ENCODE measurements at places on chromosomes 2 and 18.

- DNase-seq: no peak
Measured at GRCh38 chr2:15302154-15302553, 259.0 kb downstream of the NBAS start.

DNA sequence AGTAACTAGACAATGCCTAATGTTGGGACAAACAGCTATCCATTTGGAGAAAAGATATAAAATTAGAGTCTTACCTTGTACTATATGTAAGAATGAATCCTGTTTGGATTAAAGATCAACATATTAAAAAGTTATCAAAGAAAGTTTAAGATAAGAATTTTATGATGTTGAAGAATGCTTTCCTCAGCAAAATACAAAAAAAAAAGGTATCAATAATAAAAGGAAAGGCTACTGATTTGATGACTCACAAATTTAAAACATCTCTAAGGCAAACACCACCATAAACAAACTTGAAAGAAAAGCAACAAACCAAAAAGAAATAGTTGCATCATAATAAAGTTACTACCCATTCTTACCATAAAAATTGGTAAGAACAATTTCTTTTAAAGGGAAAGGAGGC is 92.7 kb downstream of the C1D start:
- no peak for DNase-seq

- no peak for DNase-seq
Measured at GRCh38 chr18:10320791-10321190, 133.6 kb upstream of the APCDD1 start.

DNA sequence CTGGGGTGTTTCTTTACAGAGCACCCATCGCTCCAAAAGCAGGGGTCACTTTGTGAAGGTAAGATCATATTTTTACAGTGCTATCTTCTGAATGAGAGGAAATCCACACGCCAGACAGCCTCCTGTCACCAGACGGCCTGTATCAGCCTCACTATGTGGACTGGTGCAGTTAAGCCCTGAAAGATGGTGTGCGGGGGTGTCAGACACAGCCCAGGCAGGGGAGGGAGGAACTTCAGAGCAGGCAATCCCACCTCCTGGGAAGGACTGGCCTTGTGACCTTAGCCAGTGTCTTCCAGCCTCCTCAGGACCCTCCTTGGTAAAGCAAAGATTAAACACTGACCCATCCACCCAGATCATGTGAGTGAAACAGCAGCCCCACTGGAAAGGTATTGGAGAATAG is 249.4 kb upstream of the CTAGE1 start:
- DNase-seq: no peak

DNA sequence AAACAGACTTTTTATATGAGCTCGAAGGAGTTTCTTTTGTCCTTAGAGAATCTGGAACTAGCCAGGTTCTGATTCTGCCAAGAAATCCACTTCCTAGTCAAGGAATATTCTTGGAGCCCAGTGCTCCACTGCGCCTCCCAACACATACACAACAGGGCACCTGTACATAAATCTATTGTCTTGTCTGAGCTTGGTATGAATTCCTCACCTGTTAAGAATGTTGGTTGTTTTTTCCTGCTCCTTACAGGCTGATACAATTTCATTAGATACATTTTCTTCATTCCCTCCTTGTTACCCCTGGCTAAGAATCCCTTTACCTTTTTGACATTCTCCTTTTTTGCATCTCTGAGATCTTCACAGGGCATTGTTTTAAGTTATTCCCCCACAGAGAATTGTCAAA is 56.0 kb upstream of the FZD7 start:
- no peak for DNase-seq

DNA sequence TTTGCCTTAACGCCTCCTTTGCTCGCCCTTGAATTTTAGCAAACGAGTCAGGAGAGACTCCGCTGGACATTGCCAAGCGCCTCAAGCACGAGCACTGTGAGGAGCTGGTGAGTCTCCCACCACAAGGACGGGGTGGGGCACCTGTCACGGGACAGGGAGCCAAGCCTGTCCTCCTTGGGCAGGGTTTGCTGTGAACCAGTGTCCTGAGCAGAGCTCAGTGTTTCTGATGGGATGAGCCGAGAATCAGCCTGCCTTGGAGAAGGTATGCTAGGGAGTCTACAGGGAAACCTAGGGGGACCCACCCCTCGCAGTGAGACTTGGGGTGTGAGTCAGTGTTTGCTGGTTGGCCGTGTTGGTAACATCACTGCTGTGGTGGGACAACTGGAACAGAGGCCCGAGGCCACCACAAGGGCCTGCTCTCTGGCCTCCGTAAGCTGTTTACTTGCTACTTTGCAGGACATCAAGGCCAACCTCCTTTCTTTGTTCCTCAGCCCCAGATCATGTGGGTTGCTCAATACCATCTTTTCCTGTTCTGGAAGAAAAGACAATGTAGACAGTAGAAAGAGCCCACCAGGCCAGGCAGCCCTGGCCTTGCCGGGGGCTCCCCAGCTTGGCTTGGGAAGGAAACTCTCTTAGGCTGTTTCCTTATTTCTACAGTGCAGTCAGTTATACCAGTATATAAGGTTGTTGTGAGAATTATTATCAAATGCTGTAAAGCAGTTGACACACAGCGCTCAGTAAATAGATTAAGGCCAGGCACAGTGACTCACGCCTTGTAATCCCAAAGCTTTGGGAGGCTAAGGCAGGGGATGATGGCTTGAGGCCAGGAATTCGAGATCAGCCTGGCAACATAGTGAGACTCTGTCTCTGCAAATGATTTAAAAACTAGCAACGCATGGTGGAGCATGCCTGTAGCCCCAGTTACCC is 42.4 kb downstream of the ITGB1BP1 start:
- DNase-seq: no peak

- no peak for DNase-seq
Measured at GRCh38 chr2:237729681-237730475, 68.7 kb upstream of the RBM44 start.

- no peak for DNase-seq
Measured at GRCh38 chr2:16394072-16394985, 271.3 kb downstream of the CYRIA start.

DNA sequence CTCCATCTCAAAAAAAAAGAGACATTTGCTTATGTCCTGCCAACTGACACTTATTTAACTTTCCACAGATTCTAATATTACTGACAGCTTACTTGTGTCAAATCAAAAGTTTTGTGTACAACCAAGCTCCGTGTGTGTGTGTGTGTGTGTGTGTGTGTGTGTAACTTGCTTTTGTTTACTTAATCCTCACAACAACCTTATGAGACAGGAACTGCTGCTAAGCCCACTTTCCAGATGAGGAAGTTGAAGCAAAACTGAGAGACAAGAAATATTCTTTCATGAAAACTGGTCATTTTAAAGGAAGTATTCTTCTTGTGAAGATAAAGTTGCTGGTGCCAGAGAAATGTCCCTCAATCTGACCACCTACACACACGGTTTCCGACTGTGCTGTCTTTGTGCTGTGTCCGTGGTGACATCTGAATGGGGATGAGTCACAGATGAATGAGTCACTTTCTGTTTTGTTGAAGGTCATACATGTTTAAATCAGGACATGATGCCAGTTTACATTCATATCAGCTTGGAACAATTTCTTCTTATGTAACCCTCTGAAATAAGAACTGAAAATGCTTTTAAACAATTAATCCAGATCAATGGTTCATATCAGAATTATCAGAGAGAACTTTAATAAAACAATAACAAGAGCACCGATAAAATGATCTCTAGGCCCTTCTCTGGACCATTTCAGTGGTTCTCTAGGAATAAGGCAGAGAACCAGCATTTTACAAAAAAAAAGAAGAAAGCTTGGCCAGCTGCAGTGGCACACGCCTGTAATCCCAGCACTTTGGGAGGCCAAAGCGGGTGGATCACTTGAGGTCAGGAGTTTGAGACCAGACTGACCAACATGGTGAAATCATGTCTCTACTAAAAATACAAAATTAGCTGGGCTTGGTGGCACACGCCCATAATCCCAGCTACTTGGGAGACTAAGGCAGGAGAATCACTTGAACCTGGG is 95.5 kb downstream of the THNSL2 start:
- no peak for DNase-seq

DNA sequence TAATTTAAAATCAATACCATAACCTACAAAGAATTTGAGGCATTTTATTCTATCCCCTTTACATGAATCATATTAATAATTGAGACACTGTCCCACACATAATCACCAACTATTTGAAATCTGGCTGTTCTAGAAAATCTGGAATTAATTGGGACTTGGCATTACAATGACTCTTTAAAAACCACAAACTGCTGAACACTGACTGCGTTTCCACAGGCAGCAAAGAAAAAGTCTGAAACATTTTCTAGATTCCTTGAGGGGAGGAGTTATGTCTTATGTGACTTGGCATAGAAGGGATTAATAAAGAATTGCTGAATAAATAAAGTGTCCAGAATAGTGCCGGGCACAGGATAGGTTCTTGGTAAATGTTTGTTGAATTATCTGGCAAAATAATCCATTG is 61.4 kb downstream of the GPR39 start:
- DNase-seq: no peak

DNA sequence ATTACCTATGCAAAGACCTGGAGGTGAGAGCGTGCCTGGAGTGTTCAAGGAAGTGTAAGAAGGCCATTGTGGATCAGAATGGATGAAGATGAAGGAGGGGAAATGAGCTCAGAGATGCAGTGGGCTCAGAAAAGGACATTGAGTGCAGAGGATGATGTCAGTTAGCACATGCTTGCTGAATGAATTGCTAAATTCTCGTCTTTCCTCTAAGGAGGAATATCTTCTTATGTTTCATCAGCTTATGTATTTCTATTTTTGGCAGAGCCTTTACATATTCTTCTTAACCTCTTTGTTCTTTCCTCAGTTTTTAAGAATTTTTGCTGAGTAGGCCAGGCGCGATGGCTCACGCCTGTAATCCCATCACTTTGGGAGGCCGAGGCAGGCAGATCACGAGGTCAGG is 30.9 kb downstream of the FAM171B start:
- no peak for DNase-seq

- no peak for DNase-seq
Measured at GRCh38 chr2:47486841-47487497, 84.0 kb downstream of the MSH2 start.

DNA sequence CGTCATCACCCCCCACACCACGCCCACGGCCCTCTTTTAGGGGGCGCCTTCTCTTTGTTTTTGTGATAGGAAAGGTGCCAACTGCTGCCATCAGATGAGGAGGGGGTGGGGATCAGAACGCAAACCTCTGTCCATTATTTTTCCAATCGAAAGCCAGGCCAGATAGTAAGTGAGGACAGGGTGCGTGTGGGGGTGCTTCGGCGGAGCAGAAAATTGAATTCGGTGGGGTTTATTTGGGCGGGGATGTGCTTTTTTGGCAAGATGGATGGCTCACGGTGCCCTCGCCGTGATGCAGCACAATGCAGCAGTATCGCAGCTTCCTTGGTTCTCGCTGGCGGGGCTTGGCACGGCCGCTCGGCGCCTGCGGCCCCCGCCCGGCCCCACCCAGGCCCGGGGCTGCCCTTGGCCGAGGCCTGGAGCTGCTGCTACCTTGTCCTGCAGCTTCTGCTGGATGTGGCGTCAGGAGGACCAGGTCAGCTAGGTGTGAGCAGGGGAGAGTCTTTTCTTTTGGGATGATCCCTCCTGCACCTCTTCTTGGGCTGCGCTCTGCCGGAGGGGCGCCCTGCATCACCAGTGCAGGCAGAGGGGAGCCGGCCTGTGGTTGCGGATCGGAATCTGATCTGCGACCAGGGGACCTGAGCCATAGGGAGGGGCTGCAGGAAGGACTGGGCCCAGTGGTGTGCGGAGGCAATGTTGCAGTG is 1.3 kb downstream of the SPTBN1 start:
- DNase-seq: no peak

GRCh38 chr2:1973636-1974035 is 229.3 kb upstream of the PXDN start:
- DNase-seq: no peak

- no peak for DNase-seq
Measured at GRCh38 chr2:113739849-113740248, 16.6 kb downstream of the SLC35F5 start.

DNA sequence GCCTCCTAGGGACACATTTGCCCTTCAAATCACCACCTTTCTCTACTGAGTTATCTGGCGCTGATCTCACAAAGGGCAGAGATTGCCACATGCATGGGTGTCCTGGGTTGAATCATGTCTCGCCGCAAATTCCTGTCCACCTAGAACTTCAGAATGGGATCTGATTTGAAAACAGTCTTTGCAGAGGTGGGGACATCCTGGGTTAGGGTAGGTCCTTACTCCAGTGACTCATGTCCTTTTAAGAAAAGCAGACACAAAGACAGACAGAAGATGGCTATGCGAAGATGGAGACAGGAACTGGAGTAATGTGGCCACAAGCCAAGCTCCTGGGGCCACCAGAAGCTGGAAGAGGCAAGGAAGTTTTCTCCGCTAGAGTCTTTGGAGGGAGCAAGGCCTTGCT is 197.4 kb upstream of the SMIM21 start:
- no peak for DNase-seq

- DNase-seq: no peak
Measured at GRCh38 chr2:165281387-165281786, 42.2 kb downstream of the SCN2A start.

GRCh38 chr2:166932032-166932431 is 43.8 kb downstream of the XIRP2 start:
- DNase-seq: no peak

DNA sequence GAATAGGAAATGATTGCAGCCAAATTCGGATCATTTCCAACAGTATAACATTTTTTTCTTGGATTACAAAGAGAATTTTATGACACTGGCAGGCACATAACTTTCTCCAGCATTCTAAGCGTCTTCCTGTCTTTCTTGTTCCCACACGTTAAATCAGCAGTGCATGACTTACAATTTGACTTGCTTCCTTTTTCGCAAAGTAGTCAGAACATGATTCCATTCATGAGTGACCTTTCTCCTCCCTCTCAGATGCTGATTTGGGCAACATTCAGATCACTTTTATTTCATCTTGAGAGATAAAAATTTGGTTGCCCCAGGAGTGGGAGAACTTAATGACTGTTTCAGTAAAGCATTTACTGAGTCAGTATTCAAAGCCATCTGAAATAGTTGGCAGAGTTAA is 858.7 kb upstream of the ACVR2A start:
- no peak for DNase-seq

GRCh38 chr18:13553449-13553848 is 172.9 kb downstream of the FAM210A start:
- DNase-seq: no peak

DNA sequence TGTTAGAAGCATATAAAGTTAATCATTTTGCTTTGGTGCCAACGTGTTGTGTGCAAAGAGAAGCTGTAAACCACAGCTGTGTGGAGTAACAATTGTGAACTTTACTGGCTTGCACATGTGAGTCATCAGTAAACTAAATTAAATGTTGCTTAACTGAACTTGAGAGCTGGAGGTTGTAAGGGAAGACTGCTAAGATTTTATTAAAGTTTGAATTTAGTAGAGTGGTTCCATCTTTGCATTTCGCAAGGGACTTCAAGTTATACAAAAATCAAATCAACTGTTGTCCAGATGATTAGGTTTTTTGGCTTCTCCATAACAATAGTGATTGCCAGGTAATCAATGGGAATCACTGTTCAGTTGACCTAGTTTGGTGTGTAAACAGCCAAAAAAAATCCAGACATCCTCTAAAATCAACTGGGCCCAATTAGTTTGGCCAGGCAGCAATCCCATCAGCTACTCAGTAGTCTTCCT is 247.4 kb downstream of the MYO3B start:
- no peak for DNase-seq
